ENCODE measurements at places on chromosomes 16 and 17.

DNA sequence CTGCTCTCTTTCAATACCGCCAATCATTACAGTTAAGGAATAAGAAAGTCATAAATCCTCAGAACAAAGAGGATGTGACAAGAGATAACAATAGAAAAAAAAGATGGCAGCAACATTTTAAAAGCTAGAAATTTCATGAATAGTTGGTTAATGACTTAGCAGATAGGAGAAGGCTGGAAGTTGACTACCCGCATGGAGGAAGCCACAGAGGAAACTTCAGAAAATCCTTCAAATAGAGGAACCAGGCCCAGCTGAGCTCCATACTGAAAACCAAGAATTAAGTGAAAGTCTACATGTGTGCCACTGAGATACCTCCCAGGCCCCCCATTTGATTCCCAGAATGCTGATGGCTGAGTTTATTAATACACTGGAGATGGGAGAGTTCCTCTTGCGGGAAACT is 109.3 kb downstream of the GSG1L start:
- DNase-seq, result no peak

GRCh38 chr17:77892469-77893143 is 65.9 kb upstream of the TNRC6C start:
- DNase-seq, result no peak

DNA sequence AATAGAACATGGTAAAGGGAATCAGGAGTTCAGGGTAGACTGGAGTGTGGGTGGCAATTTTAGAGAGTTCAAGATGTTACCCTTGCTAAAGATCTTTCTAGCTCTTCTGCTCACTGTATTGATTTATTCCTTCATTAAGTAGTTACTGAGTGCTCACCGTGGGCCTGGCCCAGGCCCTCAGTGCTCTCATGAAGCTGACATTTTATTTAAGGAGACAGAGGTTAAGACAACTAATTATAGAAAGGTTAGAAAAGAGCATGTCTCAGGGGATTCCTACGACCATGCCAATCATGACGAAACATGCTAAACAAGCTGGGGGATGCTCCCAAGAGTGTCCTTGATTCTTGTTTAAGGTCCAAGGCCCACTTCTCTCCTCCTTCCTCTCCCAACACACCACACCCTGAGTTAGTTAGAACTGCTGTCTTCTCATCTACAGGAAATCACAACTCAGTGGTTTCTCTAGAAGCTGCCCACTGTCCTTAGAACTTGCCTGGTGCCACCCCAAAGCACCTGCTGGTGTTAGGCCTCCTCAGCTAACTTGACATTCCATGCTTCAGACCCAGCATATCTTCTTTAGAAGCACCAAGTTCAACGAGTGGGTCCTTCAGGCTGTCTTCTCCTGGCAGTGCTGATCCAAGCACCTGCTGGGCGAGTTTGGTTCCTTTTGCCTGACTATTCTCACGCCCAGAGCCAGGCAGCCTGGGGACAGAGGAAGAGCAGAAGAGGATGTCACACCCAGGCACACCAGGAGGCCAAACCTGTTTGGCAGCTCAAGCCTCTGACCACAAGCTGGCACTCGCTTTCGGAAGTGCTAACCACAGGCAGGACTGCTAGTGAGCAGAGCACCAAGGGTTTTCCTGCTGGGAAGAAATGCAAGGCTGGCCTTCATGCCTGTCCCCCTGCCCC is 79.0 kb downstream of the GAS7 start:
- no peak for DNase-seq

DNA sequence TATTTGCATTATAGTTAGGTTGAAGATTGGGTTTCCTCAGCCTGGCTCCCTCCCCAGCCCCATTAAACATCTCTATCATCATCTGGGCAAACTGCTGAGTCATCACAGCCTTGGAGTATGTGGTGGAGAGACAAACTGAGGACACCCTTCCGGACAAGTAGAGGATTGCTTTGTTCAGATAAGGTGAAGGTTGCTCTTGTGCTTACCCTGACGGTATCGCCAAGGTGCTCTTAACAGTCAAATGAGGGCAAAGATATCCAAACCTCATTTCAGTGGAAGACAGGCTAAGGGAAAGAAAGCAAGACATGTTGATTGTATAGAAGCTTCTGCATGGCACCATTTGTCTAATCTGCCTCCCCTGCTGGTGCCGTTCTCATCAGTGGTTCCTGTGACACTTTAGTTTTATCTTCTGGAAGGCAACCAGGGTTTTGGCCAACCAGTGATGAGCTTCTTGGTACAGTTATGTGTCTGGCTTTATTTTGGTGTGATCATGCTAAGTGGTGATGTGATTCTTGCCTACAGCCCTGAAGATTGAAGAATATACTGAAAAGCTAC is 56.9 kb upstream of the LGALS9 start:
- DNase-seq, result no peak

- DNase-seq, result no peak
Observed at GRCh38 chr17:13265311-13265710, 247.5 kb upstream of the ELAC2 start.

DNA sequence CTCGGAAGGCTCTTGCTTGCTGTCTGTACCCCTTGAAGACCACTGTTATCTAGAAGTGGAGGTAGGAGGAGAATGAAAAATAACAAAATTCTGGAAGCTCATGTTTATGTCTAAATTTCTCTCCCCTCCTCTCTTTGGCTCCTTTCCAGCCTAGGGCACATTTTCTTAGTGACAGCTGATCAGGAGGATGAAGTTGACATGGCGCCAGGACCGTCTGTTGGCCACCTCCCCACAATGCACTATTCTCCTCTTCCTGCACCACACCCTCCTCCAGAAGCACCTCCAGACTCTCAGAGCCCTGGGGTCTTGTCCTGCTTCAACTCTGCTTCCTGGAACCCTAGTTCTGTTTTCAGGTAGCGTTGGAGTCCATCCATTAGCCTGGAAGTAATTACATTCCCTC is 25.5 kb upstream of the SSTR2 start:
- no peak for DNase-seq

DNA sequence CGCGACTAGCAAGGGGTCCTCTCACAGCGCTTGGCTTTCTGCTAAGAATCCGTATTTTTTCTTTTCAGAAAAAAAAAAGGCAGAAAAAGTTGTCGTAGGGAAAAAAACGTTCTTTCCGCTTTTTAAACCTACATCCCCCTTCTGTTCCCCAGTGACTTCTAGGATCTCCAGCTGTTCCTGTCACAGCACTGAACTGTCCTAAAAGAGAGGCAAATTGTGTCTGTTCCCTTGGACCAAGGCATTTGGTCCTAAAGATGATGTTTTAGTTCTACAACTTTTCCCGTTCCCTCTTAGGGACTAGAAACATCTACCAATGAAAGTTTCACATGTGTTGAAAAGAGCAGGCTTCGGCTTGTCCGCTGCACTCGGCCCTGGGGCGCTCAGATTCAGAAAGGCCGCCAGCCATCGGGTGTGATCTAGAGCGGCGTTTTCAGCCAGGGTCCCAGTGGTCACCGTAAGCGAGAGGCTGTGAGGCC is 100.7 kb upstream of the CHMP6 start:
- DNase-seq, result no peak
